ENCODE measurements at places on chromosomes 3 and 15. TPM values are rescaled to one million over a fixed set of nuclear protein-coding genes. Genes with fewer than 3 reads are reported as not detected.
A peak's percentile ranks its signal among the peaks of the same experiment; 100 is the strongest.

GRCh38 chr3:86951322-86951721 is 39.6 kb downstream of the VGLL3 start:
- peak; percentile 89 for DNase-seq

- peak; percentile 80 for DNase-seq
Measured at GRCh38 chr3:100402256-100402655, 917 bp downstream of the LNP1 start.

DNA sequence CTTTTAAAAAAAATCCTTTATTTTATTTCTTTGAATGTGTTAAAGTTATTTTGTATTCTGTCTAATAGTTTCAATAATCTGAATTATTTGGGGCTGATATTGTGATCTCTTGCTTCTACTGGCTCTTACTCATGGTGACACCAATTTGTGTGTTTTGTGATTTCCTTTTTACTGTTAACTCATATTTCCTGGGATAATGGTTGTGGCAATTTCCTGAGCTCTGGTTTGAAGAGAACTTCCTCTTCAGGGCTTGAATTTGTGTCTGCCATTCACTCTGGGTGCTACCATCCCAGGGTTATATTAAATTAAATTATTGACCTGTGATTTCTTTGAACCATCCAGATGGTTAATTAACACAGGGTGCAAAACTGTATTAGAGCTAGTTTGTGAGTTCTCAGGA is 60.4 kb upstream of the RNF7 start:
- DNase-seq: no peak

GRCh38 chr3:57130571-57131209 is 34.5 kb downstream of the IL17RD start:
- DNase-seq: no peak

DNA sequence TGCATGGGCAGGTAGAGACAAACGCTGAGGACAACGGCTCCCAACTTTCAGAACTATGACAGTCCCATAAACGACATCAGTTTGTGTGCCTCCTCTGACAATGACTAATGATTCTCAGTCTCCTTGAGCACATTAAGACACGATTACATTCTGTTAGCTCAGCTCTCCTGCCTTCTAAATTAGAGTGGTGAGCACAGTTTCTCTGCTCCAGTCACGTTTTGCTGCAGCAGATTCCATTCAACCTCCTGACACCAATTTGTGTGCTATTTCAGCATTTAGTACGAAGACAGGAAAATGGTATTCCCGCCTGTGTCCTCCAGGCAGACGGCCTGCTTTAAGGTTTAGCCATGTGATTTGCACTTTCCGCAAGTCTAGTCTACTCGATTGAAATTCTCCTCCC is 458.4 kb upstream of the CFAP20DC start:
- no peak for DNase-seq

DNA sequence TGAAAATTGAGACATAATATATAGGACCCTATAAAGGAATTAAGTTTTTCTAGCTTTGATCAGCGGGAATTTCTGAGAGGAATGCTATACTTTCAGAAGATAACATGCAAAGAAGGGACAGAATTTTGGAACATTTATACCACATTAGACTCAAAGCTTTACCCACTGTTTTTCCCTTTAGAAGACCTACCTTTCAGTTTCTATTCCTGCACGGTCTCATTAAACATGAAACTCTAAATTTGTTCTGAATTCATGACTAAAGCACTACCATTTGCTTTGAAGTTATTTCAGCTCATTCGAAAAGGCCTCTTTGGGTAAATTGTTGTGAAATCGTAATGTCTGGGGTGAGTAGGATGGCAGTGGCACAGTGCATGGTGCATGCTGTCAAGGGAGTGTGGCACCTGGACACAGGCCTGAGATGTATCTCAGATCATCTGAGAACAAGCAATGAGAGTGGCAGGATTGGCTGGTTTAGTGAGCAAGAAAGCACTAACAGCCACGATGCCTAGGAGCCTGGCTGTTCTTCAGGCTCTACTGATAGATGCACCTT is 42.5 kb downstream of the CHCHD4 start:
- DNase-seq: no peak

DNA sequence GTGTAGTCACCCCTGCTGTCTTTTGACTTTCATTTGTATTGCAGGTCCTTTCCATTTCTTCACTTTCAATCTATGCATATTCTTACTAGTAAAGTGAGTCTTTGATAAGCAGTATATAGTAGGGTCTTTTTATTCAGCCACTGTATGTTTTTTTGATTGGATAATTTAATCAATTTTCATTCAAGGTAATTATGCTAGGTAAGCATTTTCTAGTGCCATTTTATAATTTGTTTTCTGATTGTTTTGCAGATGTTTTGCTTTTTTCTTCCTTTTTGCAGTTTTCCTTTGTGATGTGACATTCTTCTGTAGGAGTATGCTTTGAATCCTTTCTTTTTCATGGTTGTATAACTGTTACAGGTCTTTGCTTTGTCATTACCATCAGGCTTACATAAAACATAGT is 504.3 kb upstream of the GBE1 start:
- no peak for DNase-seq

DNA sequence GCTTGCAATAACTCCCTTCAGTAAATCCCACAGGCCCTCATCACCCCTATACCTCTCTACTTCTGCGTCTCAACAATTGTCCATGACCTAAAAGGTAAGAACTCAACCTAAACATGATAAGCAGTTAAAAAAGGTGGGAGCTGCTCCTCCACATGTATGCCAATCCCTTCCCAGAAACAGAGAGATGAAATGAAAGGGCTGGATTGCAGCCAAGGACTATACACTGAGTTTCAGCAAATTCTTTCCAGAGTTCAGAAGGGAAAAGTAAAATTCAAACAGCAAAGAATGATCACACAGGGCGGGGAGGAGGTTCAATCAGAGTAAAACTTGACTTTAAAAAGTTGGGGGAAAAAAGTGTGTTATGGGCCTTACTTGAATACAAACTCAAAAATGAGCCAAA is 27.5 kb downstream of the PLOD2 start:
- DNase-seq: peak; percentile 23

- peak; percentile 75 for DNase-seq
Measured at GRCh38 chr15:32718821-32719716, 1.3 kb downstream of the GREM1 start.

- peak; percentile 88 for DNase-seq
Measured at GRCh38 chr3:159260049-159260662, 458.3 kb downstream of the MFSD1 start.

DNA sequence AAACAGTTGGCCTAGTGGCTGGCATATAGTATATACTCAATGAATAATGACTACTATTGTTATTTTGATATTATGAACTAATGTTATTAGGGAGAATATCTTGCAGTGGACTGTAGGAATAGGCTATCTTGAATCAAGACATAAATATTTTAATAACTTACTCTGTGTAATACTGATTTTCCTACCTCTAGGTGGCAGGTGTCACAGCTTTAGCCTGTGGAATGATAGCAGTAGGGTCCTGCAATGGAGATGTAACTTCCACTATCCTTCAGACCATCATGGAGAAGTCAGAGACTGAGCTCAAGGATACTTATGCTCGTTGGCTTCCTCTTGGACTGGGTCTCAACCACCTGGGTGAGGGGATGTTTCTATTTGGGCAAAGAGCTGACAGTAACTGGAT is 6.5 kb downstream of the PSMD2 start:
- peak; percentile 43 for DNase-seq

RAD51 gene
- 5.1 TPM for total RNA-seq

IMPG2 gene
- 0.11 TPM for total RNA-seq

MED12L gene
- total RNA-seq: 0.32 TPM

FAM227B gene
- 4.4 TPM for total RNA-seq

ASB14 gene
- total RNA-seq: not detected

SCAANT1 gene
- not detected for total RNA-seq
